ENCODE measurements at places on chromosomes 13 and 19.

DNA sequence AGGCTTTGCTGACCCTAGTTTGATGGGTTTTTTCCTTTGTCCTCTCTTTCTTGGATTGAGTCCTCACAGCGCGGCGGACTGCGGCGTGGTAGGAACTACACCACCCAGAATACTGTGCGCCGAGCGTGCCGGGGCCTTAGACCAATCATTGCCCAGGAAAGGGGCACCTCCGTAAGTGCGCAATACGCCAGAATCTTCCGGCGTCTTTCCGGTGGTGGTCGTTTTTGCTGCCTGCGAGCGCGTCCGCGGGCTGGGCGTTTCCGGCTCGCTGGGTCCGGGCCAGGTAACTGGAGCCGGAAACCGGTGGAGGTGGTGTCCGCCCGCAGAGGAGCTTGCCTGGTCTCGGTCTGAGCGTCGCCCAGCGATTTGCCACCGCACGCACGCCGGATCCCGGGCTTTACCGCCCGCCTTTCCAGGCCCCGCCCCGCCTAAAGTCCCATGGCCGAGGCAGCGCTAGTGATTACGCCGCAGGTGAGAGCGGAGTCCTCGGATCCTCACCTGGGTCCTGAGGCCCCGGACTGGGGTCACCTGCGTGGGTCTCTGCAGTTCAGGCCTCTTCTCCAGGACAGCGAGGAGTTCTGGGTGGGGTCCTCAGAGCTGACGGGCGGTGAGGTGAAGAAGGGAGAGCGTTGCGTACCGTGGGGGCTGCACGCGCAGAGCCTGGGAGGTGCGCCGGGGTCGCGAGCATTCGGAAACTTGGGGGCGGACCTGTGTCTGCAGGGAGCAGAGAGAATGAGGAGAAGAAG lies at the start of gene ZNF549:
ZNF549 (plus strand) TSS at position 221 of the 746 bp plus-strand sequence; CDS start at position 439, 218 bp downstream.
- peak; percentile 76 for DNase-seq

- no peak for DNase-seq
These were observed 619.8 kb downstream of the DCT start for GRCh38 chr13:93859716-93860115.

DNA sequence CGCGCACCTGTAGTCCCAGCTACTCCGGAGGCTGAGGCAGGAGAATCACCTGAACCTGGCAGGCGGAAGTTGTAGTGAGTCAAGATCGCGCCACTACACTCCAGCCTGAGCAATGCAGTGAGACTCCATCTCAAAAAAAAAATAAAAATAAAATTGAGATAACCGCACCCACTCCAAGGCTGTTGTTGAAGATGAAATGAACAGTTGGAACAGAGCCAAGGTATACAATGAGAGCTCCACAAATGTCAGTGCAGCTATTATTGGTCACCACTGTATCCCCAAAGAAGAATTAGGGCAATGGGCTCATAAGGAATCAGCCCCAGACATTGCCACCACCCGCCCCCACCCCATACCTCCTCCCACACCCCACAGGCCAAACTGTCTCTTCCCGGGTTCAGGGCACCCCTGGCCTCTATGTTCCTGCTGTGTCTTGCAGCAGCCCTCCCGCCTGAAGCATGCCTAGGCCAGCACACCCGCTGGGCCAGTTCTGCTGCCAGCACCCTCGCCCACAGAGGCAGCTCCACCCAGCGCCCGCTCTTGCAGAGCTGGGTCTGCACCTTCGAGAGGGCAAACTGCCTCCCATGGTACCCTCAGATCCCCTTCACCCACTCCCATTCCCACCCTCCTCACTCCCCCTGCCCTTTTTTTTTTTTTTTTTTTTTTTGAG lies 3.5 kb upstream of the S1PR5 start:
- no peak for DNase-seq

- no peak for DNase-seq
These were observed 3.3 kb downstream of the NR1H2 start for GRCh38 chr19:50379602-50380001.

DNA sequence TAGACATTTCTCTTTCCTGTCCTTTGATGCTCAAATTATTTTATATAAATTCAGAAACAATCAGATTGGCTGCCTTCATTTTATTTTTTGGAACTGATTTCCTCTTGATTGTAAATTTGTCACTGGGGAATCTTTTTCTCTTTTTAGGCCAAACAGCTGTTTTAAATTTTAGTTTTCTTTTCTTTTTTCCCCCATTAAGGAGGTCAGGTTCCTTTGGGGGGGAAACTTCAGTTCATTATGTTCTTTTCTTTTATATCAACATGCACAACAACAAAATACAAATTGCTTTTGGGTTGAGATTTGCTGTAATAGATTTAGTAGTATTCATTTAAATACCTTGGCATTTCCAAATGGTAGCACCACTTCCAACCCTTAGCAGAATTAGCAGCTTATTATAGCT lies 264.8 kb upstream of the SPRY2 start:
- no peak for DNase-seq

DNA sequence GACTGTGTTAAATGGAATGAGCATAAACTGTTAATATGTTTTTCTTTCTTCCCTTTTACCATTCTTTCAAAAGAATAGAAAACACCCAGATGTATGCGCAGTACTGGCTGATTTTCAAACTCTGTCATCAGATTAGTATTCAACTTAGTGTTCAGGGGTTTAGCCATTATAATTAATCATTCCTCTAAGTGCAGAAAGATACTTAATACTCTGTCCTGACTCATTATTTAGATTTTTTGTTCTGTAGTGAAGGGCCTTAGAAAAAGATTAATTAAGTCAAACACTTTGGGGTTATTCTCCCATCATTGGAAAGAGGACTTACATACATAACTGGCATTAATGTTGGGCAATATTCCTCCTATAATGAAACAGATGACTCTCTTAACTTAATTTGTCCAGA lies 1316.7 kb upstream of the SLC10A2 start:
- no peak for DNase-seq

- no peak for DNase-seq
These were observed 2.3 kb downstream of the ITGBL1 start for GRCh38 chr13:101454767-101455166.

GRCh38 chr19:48340995-48341394 lies 15.6 kb downstream of the EMP3 start:
- DNase-seq: no peak

- DNase-seq: no peak
These were observed 110.7 kb downstream of the EFNB2 start for GRCh38 chr13:106424805-106425204.

GRCh38 chr19:32676895-32677359 lies 1.3 kb downstream of the RGS9BP start:
- no peak for DNase-seq

DNA sequence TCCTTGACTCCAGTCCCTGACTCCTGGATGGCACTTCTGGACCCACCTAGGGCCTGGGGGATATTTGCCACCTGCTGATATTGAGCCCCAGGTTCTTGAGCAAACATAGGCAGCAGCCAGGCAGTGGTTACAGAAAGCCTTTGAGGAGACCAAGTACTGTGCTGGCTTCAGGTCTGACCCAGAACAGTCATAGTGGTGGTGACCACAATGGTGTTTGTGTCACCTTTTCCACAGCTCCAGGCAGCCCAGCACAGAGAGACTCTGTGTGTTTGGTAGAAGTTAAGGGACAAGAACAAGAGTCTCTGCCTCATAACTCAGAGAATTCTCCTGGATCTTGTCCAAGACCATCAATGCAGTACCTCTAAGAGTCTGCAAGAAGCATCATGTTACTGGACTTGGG lies 14.6 kb upstream of the CLC start:
- DNase-seq: no peak

DNA sequence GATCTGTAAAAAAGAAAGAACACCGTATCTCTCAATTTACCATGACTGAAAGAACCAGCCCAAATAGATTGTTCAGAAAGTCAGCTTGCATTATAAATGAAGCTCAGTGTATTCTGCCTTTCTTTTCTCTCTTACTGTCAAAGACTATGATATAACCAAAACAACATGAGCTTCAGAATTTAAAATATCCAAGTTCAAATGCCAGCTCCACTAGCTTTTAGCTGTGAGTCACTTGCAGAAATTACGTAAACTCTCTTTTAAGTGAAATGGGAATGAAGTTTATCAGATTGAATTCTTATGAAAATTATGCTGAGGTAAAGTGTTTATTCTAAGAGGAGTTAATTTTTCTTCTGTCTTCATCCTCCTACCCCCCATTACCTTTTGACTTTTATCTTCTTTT lies 20.0 kb upstream of the POSTN start:
- no peak for DNase-seq

- no peak for DNase-seq
These were observed 622 bp upstream of the VSTM2B start for GRCh38 chr19:29524912-29525831.

DNA sequence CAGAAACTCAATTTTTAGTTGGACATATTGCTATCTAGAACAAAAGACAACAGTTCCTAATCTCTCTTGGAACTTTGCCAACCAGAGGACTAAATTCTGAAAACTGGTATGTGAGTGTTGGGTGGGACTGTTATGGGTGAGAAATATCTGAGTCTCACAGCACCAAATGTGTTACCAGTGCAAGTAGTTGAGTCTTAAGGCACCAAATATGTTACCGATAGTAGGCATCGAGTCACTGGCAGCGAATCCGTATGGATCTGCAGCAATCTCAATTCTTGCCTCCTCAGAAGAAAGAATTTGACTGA lies 575.2 kb downstream of the DACH1 start:
- DNase-seq: no peak
